ENCODE measurements at places on chromosomes 3 and 15.

DNA sequence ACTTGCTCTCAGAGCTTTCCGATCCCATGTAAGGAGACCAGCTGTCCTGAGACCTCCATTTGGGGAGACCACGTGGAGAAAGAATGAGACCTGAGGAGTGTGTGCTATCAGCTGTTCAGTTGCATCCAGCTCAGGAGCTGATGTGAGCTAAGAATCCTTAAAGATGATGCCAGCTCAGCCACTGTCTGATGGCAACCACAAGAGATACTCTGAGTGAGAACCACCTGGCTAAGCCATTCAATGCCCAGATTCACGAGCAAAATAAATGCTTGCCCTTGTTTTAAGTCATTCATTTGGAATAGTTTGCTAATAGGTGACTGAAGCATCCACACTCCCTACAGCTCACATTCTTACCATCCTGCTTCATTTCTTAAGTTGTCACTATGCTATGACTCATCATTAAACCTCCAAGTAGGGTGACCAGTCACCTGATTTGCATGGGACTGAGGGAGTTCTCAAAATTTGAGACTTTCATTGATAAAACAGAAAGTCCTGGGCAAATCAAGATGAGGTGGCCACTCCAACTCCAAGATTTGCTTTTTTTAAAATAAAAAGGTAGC lies 56.4 kb downstream of the SPTSSB start:
- no peak for DNase-seq

- no peak for DNase-seq
Measured at GRCh38 chr15:44130778-44131177, 64.3 kb downstream of the FRMD5 start.

DNA sequence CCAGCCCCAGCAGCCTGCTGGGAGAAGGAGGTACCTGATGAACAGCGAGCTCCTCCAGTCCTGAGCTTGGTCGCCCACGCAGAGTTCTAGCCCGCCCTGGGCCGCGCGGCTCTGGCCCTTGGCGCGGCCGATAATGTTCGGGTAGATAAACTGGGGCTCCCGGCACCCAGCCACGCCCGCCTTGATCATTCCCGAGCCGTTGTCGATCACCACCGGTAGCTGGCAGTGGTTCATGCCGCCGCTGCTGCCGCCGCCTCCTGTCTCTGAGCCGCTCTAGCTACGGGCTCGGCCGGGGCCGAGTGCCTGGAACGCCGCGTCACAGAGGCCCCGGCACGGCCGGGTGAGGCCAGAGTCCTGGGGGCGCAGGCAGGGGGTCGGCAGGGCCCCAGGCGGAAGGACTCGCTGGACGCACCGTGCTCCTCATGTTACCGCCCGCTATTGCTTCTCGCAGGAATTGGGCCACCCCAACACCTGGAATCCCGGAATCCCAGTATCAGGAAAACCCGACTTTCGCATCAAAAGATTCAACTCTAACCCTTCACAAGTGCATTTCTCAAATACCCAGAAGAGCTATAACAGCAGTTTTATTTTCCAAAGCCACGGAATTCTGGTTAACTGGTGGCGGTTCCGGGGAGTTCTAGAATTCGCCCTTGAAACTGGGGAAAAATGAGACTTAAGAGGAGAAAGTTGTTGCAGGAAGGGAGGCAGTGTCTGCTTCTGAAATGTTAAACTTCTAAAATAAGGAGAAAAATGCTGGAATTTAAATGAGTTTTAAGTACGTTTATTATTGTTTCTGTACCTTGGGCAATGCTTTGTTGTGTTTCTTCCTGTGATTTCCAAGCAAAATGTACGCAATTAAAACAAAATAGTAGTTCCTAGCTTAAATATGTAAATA lies at the start of gene ACTRT3:
Gene ACTRT3 (minus strand): TSS at position 275 of the 895 bp plus-strand sequence. CDS start 41 bp downstream, at position 234.
- no peak for DNase-seq

GRCh38 chr3:21500834-21501233 lies 250.2 kb downstream of the ZNF385D start:
- no peak for DNase-seq

DNA sequence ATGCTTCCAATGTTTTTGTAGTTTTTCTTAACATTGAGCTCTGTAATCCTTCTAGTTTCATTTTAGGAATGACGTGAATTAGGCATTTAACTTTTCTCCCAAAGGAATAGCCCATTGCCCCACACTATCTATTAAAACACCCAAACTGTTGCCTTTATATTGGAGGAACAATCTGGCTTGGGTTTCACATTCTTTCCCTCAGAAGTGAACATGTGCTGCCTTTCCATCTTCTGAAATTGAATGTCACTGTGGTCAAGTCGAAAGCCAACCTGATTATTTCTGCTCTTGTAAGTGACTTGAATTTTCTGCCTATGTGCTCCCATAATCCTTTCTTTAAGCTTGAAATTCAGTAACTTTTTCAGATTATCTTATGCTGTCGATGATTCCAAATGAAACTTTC lies 214.5 kb downstream of the SLC9A9 start:
- DNase-seq, result no peak

DNA sequence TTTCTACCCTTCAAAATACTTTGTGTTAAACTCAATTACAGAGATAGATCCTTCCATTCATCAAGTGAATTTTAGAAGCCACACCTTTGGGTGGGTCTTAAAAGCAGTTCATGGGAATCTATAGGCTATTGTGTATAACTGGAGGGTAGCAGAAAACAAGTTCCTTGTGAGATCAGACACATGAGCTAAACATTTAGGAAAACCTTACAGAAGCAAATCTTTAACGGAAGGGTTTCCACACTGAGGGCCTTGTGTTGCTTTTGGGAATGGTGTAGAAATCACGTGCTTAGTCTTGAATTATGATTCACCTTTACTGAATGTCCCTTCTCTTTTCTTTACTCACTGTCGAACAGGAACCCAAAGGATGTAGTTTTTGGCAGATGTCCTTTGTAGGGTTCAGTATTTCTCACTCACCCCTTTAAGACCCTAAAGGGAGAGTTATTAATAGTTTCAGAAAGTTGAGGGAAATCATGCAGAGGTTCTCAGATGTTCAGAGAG lies 257.3 kb upstream of the CTDSPL start:
- DNase-seq, result no peak

DNA sequence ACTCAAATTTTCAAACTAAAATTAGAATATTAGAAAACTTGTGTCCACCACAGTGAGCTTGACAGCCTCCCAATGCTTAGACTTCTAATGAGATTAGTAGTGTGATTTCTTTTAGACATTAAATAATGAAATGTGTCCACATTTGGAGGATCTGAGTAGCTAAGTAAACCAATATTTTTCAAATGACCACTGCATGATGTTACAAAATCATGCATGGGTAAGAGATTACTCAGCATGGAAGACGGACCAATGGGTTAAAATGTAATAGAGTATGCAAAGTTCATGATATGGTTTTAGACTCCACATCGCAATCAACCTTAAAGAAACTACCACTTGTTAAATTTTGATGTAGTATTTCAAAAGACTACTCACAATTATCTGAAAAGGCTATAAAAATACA lies 130.6 kb downstream of the IMPG2 start:
- no peak for DNase-seq

GRCh38 chr3:120013481-120013880 lies 80.8 kb downstream of the GSK3B start:
- no peak for DNase-seq

DNA sequence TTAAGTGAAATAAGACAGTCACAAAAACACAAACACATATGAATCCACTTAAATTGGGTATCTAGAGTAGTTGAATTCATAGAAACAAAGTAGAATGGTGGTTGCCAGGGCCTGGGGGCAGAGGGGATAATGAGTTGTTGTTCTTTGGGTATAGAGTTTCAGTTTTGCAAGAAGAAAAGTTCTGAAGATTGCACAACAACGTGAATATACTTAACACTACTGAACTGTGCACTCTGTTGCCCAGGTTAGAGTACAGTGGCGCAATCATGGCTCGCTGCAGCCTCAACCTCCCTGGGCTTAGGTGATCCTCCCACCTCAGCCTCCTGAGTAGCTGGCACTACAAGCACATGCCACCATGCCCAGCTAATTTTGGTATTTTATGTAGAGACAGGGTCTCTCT lies 14.9 kb downstream of the GRAMD2A start:
- DNase-seq, result no peak

DNA sequence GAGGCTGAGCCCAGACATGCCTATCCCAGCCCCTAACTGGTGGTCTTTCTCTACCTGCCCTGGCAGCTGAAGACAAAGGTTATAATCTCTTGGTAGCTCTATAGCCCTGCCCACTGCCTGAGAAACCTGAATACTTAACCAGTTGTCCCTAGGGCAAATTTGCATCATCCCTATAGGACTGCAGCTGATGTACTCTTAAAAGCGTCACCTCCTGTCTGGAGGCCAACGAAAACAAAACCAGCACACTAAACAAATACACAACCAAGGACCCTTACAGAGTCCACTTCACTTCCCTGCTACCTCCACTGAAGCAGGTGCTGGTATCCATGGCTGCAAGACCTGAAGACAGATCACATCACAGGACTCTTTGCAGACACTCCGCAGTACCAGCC lies 98.0 kb downstream of the KCNAB1 start:
- DNase-seq, result no peak

DNA sequence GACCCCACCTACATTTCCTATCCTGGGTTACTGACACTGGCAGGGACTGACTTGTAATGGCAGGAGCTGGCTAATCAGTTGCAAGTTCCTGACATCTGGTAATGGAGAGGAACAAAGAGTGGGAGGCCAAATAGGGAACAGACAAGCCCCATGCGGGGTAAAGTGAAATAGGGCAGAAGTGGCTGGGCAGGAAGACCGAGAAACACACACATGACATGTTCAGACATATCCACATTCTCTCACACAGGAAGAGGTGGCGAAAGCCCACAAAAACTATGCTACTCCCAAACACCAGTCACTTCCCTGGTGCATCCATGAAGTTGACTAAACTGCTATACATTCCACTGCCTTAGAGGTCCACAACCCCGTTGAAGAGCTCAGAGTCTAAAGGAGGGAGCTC lies 394.1 kb upstream of the TBL1XR1 start:
- DNase-seq, result no peak

DNA sequence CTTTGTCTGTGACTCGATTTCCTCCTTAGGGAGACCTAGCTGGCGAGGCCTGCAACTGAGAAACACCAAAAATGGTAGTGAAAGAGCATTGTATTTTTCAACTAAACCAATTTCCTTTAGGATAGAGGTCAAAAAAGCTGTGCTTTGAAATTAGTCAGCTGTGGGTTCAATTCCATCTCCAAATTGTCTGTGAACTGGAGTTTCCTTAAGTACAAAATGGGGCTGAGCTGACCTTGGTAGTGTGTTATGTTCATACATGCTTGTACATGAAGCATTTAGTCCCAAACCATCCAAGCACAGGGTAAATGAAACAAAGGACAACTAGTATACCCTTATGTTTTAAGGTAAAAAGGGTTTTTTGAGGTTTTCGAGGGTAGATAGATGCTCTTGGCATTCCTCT lies 99.3 kb downstream of the RARB start:
- DNase-seq, result no peak

DNA sequence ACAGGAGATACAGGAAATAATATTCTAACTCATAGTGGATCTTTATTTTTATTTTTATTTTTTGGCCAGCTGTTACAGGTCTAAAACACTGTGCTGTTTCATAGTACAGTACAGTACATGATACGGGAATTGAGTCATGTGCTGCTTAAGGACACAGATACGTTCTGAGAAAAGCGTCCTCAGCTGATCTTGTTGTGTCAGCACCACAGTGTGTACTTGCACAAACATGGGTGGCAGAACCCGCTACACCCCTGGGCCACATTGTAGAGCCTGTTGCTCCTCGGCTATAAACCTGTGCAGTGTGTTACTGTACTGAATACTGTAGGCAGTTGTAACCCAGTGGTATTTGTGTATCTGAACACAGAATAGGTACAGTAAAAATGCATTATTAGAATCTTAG lies 183.4 kb downstream of the OR4M2 start:
- DNase-seq, result no peak

GRCh38 chr15:89115547-89115946 lies 27.3 kb downstream of the ABHD2 start:
- no peak for DNase-seq

DNA sequence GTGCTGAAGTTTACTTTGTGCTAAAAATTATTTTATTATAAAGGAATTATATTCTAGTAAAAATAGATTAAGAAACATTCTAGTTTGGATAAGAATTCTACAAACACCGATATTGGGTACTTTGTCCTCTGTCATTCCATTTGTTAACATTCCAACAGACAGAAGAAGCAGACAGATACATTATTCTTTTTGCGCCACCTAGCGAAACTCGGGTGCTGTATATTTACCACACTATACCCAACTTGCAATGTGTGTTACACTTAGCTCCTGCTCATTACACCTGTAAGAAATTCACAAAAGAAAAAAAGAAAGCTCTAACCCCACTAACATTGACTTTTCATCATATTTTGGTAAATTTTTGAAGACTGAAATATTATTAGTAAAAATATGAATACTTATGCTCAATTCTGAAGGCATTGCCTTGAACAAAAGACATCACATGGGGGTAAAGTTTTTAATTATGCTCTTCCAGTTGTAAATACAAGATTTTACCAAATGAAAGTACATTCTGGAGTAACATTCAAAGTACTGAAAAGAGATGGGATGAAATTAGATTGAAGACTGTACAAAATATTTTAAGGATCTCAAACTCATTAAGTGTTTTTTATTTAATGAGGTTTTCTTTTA lies 136.5 kb upstream of the MLF1 start:
- no peak for DNase-seq

Data from vagina (tissue), 2 donors.